ENCODE measurements at places on chromosomes 7 and 10. TPM values are rescaled to one million over a fixed set of nuclear protein-coding genes. Genes with fewer than 3 reads are reported as not detected.

GRCh38 chr7:25579778-25580075 is 351.4 kb upstream of the NPVF start:
- H3K4me3 ChIP-seq: no peak overlapping the region
- no peaks in the 10 kb centered on the region for H3K4me1 ChIP-seq
- no peak for DNase-seq
- H3K27ac ChIP-seq: no peak overlapping the region

PGAM2 gene
- total RNA-seq: 0.56 TPM

PON1 gene
- total RNA-seq: 85.3 TPM

DNA sequence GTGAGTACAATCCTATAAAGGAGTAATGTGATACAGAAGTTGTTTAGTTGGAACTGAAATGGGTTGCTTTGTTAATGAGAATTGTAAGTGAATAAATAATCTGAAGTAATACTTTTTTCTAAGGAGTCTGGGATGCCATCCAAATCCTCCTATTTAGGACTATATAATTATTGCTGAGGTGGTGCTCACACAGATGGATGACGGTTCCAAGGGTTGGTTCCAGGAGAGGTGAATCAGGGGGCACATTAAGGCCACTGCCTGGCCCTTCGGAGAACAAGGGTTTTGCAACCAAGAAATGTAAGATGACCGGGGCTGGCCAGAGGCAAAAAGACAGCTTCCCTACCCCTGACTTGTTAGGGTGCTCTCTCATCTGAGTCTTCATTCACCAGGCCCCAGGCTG is 352.7 kb downstream of the PHTF2 start:
- no peaks in the 10 kb centered on the region for H3K4me1 ChIP-seq
- H3K36me3 ChIP-seq: no peaks in the 10 kb centered on the region
- H3K27ac ChIP-seq: no peak overlapping the region
- no peak overlapping the region for H3K4me3 ChIP-seq
